Cardiac fibroblast (primary cell): ENCODE measurements at places on chromosomes 13 and 19.

- DNase-seq: peak; percentile 92
Measured at GRCh38 chr13:49082653-49083536, 107.2 kb downstream of the FNDC3A start.

DNA sequence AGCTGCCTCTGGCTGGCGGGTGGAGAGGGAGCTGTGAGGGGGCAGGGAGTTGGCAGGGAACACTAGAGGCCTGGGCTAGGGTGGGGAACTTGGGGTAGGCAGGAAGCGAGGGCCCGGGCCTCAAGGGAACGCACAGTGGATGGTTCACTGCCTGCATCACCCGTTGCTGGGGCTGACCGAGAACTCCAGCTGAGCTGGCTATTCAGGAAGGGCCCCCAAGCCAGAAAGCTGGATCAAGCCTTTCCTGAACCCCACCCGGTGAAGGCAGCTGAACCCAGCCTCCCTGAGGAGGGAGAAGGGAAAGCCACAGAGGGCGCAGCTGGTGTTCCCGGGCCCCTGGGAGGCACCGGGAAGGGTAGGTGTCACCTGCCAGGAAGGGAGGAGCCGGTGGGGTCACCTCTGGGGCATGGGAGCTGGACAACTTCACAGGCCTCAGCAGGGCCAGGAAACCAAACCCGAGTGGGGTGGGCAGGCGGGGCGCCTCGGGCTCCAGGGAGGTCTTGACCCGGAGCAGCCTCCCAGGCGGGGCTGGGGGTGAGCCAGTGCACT is 13.9 kb downstream of the PALM start:
- peak; percentile 54 for DNase-seq

GRCh38 chr13:37539170-37539569 is 59.4 kb downstream of the POSTN start:
- DNase-seq: no peak

- DNase-seq: no peak
Measured at GRCh38 chr13:107807306-107808073, 407.8 kb downstream of the LIG4 start.

DNA sequence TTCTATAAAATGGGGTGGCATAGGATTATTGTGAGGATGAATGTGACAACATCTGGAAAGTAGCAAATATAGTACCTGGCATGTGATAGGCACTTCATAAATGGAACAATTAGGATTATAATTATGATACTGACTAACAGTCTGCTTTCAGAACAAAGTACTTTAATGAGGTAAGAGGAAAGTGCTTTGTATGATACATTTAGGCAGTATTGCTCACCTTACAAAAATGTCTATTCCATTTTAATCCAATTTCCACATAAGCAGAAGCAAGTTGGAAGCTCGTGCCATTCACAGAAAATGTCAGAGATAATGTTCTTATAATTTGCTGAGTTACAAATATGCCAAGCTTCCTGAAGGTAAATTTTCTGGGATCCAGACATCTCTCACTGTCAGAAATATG is 16.9 kb upstream of the HTR2A start:
- no peak for DNase-seq

DNA sequence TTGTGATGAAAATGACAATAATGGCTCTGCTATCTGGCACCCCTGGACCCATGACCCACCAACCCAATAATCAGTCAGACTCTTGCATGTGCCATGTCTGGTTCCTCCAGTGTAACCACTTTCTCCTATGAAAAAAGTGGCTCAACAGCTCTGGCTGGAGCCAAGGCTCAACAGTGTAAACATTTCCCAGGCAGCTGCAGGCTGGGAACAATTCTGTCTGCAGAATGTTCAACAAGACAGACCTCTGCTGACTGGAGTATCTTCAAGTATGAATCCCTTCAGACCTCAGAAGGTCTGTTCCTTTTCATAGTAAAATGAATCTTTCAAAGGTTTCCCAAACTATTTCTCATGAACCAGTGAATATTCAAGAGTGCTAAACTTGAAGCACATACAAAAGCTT is 410.1 kb upstream of the HTR2A start:
- DNase-seq: no peak

GRCh38 chr19:17138937-17139598 is 63.5 kb downstream of the MYO9B start:
- DNase-seq: no peak

- DNase-seq: peak; percentile 72
Measured at GRCh38 chr13:21034603-21035191, 26.7 kb downstream of the LATS2 start.
